ENCODE measurements at places on chromosomes 6 and 20. TPM values are rescaled to one million over a fixed set of nuclear protein-coding genes. Genes with fewer than 3 reads are reported as not detected.

The ABHD16B gene
- not detected for total RNA-seq

The HUS1B gene
- total RNA-seq, result 1.2 TPM

The SPEF1 gene
- not detected for total RNA-seq

The CLPSL1 gene
- total RNA-seq, result not detected

The FAM209B gene
- total RNA-seq, result not detected

The BPI gene
- total RNA-seq, result not detected

The BLCAP gene
- total RNA-seq, result 42.4 TPM

The HAO1 gene
- total RNA-seq, result not detected

The GLP1R gene
- not detected for total RNA-seq

The TPD52L1 gene
- total RNA-seq, result 5.5 TPM

The FAM83B gene
- not detected for total RNA-seq

The PSORS1C2 gene
- total RNA-seq, result not detected

The PROKR2 gene
- not detected for total RNA-seq

The RAET1G gene
- total RNA-seq, result 0.34 TPM

The SLC17A1 gene
- total RNA-seq, result not detected

The OPRM1 gene
- not detected for total RNA-seq

The TGM3 gene
- not detected for total RNA-seq

The KCNK16 gene
- not detected for total RNA-seq

The NR2E1 gene
- total RNA-seq, result not detected

The LPA gene
- total RNA-seq, result not detected

The LY6G5C gene
- total RNA-seq, result 3.3 TPM

The CYP24A1 gene
- total RNA-seq, result not detected

The AURKA gene
- total RNA-seq, result 57.6 TPM

The TFAP2C gene
- total RNA-seq, result not detected

The VWA7 gene
- total RNA-seq, result 1.6 TPM

The TLDC2 gene
- total RNA-seq, result not detected

The ADGRB3 gene
- not detected for total RNA-seq

The SAMD10 gene
- total RNA-seq, result 0.94 TPM

The ARMH2 gene
- not detected for total RNA-seq

The C20orf204 gene
- 0.44 TPM for total RNA-seq

The TNXB gene
- total RNA-seq, result 3.3 TPM

The L3MBTL1 gene
- total RNA-seq, result 0.73 TPM

The BPIFB2 gene
- total RNA-seq, result not detected

The TNF gene
- total RNA-seq, result 0.20 TPM

The TNFRSF6B gene
- 328 TPM for total RNA-seq

The MTFR2 gene
- 11.3 TPM for total RNA-seq

The THBD gene
- total RNA-seq, result 82.9 TPM

The ZNF311 gene
- 0.27 TPM for total RNA-seq

The KATNA1 gene
- 19.3 TPM for total RNA-seq

The TDRD6 gene
- total RNA-seq, result not detected

The AVP gene
- total RNA-seq, result not detected

The PPP1R3D gene
- 4.7 TPM for total RNA-seq

The CLPSL2 gene
- not detected for total RNA-seq

The HCRTR2 gene
- not detected for total RNA-seq

The AGER gene
- total RNA-seq, result 0.59 TPM

Measured in mammary microvascular endothelial cell (primary cell).